ENCODE measurements at places on chromosomes 1 and 21.

- DNase-seq: no peak
Observed at GRCh38 chr1:45473302-45473701, 17.7 kb downstream of the TESK2 start.

- no peak for DNase-seq
Observed at GRCh38 chr1:17197696-17198095, 7.2 kb upstream of the PADI1 start.

GRCh38 chr1:201602413-201603265 is 63.7 kb downstream of the NAV1 start:
- DNase-seq: no peak

DNA sequence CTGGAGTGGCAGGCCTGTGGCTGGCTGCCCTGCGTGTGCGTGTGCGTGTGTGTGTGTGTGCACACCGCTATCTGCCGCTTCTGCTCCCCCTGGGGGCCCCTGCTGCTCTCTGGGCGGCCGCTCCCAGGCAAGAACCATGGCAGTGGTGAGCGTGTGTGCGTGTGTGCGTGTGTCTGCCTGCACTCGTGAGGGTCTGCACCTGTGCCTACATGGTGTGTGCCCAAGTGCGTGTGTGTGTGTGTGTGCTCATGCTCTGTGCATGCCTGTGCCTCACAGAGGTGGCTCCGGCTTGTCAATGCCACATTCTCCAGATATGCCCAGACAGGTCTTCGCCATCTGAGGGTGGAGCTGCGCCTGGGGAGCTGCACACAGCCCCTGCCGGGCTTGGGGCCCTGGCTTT is 18.7 kb upstream of the PEX10 start:
- no peak for DNase-seq

DNA sequence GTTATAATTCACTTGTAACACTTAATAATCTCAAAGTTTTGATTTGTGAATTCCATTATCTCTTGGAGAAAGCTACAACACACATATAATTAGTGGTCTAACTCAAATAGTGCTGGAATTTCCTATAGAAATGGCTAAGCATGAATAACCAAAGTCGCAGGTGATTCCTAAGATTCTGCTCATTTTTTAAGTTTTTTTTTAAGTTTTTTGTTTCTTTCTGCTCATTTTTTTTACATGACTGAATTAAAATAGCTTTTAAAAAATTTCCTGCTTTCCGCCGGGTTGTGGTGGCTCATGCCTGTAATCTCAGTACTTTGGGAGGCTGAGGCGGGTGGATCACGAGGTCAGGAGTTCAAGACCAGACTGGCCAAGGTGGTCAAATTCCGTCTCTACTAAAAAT is 90.4 kb downstream of the APP start:
- DNase-seq: no peak

All from LNCaP clone FGC (cell line).